ENCODE measurements at places on chromosomes 3 and 15. TPM values are rescaled to one million over a fixed set of nuclear protein-coding genes. Genes with fewer than 3 reads are reported as not detected.

The WDR93 gene
- polyA plus RNA-seq, result not detected

The ATOSA gene
- polyA plus RNA-seq, result 7.5 TPM

The APOD gene
- polyA plus RNA-seq, result not detected

The ADIPOQ gene
- polyA plus RNA-seq, result not detected

The C2CD4B gene
- 0.31 TPM for polyA plus RNA-seq

The SKOR1 gene
- polyA plus RNA-seq, result not detected

The SUMF1 gene
- 6.9 TPM for polyA plus RNA-seq

The LRRC31 gene
- not detected for polyA plus RNA-seq

The DLL4 gene
- polyA plus RNA-seq, result 0.64 TPM

The CCDC39 gene
- 2.6 TPM for polyA plus RNA-seq

The DNAH12 gene
- not detected for polyA plus RNA-seq

The TRMT10C gene
- polyA plus RNA-seq, result 145 TPM

The CHST13 gene
- 4.0 TPM for polyA plus RNA-seq

The ANKRD34C gene
- polyA plus RNA-seq, result not detected

The CAND2 gene
- polyA plus RNA-seq, result 4.5 TPM

The TERB2 gene
- polyA plus RNA-seq, result not detected

The RBPMS2 gene
- 171 TPM for polyA plus RNA-seq

The SLCO3A1 gene
- polyA plus RNA-seq, result 10.7 TPM

The OGG1 gene
- polyA plus RNA-seq, result 17.4 TPM

The PTH1R gene
- 1.1 TPM for polyA plus RNA-seq

The SLC24A5 gene
- polyA plus RNA-seq, result 0.23 TPM

The CDAN1 gene
- polyA plus RNA-seq, result 6.0 TPM

The CD47 gene
- polyA plus RNA-seq, result 22.1 TPM

The ADGRG7 gene
- polyA plus RNA-seq, result not detected

The ARPIN gene
- 0.79 TPM for polyA plus RNA-seq

The C3orf33 gene
- polyA plus RNA-seq, result 4.7 TPM

The UCN2 gene
- not detected for polyA plus RNA-seq

The TIMP4 gene
- 6.7 TPM for polyA plus RNA-seq

The USP50 gene
- polyA plus RNA-seq, result 6.3 TPM

The GCHFR gene
- polyA plus RNA-seq, result 40.2 TPM

The HTR3E gene
- not detected for polyA plus RNA-seq

The SLC22A14 gene
- not detected for polyA plus RNA-seq

The EPHB1 gene
- polyA plus RNA-seq, result 3.1 TPM

The CD276 gene
- 60.9 TPM for polyA plus RNA-seq

The KCNMB2 gene
- 0.53 TPM for polyA plus RNA-seq

The EPHA6 gene
- polyA plus RNA-seq, result 0.37 TPM
